ENCODE measurements at places on chromosomes 6 and 20. TPM values are rescaled to one million over a fixed set of nuclear protein-coding genes. Genes with fewer than 3 reads are reported as not detected.
A peak's percentile ranks its signal among the peaks of the same experiment; 100 is the strongest.

The MROH8 gene
- 0.40 TPM for total RNA-seq

The DEFB119 gene
- not detected for total RNA-seq

The SLC35D3 gene
- total RNA-seq, result not detected

The ERVFRD-1 gene
- total RNA-seq, result not detected

The UCKL1 gene
- total RNA-seq, result 25.0 TPM

The SCRT2 gene
- not detected for total RNA-seq

The PRND gene
- total RNA-seq, result not detected

The KCNS1 gene
- total RNA-seq, result not detected

The THEMIS gene
- 0.79 TPM for total RNA-seq

The MYMX gene
- total RNA-seq, result not detected

The SDC4 gene
- total RNA-seq, result 174 TPM

The ULBP3 gene
- 2.4 TPM for total RNA-seq

The C6orf15 gene
- 1.6 TPM for total RNA-seq

The SLC26A8 gene
- total RNA-seq, result not detected

- no peak for DNase-seq
- H3K4me1 ChIP-seq, result peaks cover 10% of the 10 kb centered on the region
- no peak overlapping the region for H3K27ac ChIP-seq
- no peaks in the 10 kb centered on the region for H3K36me3 ChIP-seq
- no peaks in the 10 kb centered on the region for H3K27me3 ChIP-seq
Observed at GRCh38 chr20:58470336-58471192, 44.6 kb downstream of the APCDD1L start.

- no peaks in the 10 kb centered on the region for H3K27me3 ChIP-seq
- no peaks in the 10 kb centered on the region for H3K36me3 ChIP-seq
- no peak overlapping the region for H3K4me3 ChIP-seq
Observed at GRCh38 chr20:41261790-41262717, 55.5 kb downstream of the ZHX3 start.

DNA sequence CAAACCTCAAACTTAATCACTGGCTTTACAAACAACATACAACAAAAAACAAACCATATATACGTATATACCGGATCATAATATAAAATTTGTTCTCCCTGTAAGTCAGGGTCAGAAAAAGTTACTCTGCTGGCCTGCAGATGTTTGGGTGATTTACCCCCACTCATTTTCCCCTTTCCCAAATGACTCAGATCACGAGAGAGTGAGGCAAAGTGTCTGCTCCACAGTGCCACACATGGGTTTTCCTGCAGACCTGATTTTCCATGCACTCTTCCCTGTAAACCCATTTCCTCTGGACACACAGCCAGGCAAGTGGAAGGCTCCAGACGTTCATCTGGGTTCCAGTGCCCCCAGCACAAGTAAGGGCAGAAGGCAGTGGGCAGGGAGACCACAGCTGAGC is 23.5 kb downstream of the GFOD1 start:
- no peaks in the 10 kb centered on the region for H3K27me3 ChIP-seq
- H3K27ac ChIP-seq, result no peak overlapping the region
- peaks cover 7% of the 10 kb centered on the region for H3K4me1 ChIP-seq
- H3K4me3 ChIP-seq, result no peak overlapping the region

GRCh38 chr6:116663308-116663707 is 5.3 kb downstream of the ZUP1 start:
- DNase-seq, result no peak
- peaks cover 6% of the 10 kb centered on the region for H3K4me1 ChIP-seq
- H3K27me3 ChIP-seq, result no peaks in the 10 kb centered on the region
- no peaks in the 10 kb centered on the region for H3K36me3 ChIP-seq
- H3K4me3 ChIP-seq, result no peak overlapping the region
- no peak overlapping the region for H3K27ac ChIP-seq

- no peaks in the 10 kb centered on the region for H3K4me1 ChIP-seq
- no peak overlapping the region for H3K27ac ChIP-seq
- DNase-seq, result no peak
- H3K27me3 ChIP-seq, result no peaks in the 10 kb centered on the region
Observed at GRCh38 chr6:130788954-130789353, 38.3 kb upstream of the SMLR1 start.

DNA sequence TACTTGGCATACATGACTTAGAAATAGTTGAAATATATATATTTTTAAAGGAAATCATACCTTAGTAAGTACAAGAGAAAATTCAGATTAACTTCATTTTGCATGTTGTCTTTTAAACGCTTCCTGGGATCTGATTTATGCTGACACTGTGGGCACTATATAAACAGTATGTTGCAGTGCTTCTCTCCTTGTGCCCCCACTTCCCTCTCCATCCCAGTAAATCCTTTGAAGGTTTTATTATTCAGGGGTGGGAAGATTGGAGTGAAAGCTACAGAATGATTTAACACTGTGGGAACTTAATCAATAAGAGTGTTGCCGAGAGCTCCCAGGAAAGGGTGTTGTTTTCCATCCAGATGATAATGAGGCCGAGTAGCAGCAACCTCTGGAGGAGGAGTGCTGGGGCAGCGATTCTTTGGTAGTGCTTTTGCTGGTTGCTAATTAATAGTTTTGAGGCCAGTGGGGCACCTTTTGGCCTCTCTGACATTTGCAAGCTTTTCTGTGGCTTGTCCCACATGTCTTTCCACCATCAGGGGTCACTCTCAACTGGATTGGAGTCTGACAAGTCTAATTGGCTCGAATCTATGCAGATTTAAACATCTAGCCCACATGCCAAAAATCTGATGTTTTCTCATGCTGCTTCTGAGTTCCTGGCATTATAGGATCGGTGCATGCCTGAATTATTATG is 183.0 kb upstream of the MMS22L start:
- H3K27me3 ChIP-seq, result no peaks in the 10 kb centered on the region
- H3K4me3 ChIP-seq, result no peak overlapping the region
- H3K27ac ChIP-seq, result no peak overlapping the region
- no peak for DNase-seq
- no peaks in the 10 kb centered on the region for H3K4me1 ChIP-seq

DNA sequence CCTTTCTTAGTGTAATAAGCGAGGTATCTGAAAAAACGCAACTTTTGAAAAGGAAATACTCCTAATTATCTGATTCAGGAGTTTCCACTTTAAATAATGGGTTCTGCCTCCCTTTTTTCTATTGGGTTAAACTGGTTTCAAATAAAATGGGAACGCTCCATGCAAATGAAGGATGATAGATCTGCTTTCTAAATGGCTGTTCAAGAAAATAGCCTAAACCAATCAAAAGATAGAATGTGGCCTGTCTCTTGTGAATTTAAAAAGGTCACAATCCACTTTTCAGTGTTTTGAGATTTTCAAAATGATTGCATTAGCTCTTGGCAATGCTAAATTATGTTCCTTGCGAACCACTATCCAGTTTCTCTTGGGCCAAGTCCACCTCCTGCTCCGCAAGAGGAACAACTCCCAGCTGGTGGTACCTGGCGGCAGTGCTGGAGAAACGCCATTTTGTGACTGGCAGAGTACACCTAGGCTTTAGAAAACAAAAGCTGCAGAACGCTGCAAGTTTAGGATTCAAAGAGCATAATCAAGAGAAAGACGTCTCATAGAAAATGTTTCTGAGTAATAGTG is 56.7 kb downstream of the TRIM38 start:
- no peaks in the 10 kb centered on the region for H3K27me3 ChIP-seq
- no peak for DNase-seq
- peak overlapping the region; percentile 64 for H3K4me3 ChIP-seq
- H3K27ac ChIP-seq, result peak overlapping the region; percentile 93

DNA sequence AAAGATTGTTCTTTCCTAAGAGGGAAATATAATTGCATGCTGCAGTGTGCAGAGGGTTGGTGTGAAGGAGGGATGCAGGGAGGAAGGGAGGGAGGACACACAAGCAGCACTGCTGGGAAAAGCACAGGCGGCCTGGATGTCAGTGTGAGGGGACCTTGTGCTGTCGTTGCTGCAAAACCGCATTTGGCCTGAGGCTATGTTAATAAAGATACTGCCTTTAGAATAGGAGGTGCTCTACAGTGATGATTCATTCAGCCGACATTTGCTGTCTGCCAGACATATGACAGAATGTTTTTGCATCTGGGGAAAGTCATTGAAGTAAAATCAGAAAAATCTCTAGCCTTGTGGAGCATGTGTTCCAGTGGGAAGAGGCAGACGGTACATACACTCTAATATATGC is 50.5 kb upstream of the TRIM26 start:
- H3K27ac ChIP-seq, result no peak overlapping the region
- peaks cover 2% of the 10 kb centered on the region for H3K4me1 ChIP-seq
- peaks cover 18% of the 10 kb centered on the region for H3K27me3 ChIP-seq
- no peak for DNase-seq

- H3K27me3 ChIP-seq, result no peaks in the 10 kb centered on the region
- H3K4me3 ChIP-seq, result no peak overlapping the region
- H3K36me3 ChIP-seq, result peaks cover 5% of the 10 kb centered on the region
- H3K4me1 ChIP-seq, result no peaks in the 10 kb centered on the region
Observed at GRCh38 chr6:80223743-80224212, 117.3 kb downstream of the BCKDHB start.

GRCh38 chr20:23823621-23824324 is 2.8 kb downstream of the CST2 start:
- DNase-seq, result no peak
- H3K4me3 ChIP-seq, result no peak overlapping the region
- H3K27ac ChIP-seq, result no peak overlapping the region
- no peaks in the 10 kb centered on the region for H3K4me1 ChIP-seq
- no peaks in the 10 kb centered on the region for H3K27me3 ChIP-seq

DNA sequence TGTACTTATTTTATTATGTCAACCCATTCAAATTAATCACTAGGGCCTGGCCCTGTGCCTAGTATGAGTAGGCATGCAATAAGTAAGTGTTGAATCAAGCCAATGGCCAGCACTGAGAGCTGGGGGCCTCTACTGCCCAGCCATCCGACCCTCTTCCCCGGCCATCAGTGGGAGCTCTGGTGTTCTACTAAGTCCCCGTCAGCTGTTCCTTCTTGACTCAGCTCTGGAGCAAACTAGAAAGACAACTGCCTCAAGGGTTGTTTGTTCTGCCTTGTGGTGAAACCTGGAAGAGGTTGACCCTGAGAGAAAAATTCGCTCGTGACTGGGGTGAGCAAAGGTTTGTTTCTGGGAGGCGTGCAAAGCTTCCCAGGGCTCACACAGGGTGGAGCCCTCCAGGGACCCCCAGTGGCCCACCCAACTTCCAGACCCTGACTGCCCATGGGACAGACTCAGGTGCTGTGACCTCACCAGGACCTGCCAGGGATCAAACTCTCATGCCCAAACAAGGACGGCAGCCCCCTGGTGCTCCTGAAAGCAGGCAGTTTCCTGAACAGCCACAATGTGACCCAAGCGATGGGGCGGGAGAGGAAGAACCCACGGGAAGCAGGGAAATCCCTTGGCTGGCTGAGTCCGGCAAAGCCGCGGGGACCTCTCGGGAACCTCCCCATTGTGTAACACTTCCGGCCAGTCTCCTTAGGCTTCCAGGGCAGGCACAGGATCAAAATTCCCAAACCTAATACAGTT is 50.4 kb downstream of the BANF2 start:
- peak overlapping the region; percentile 35 for H3K27ac ChIP-seq
- no peak overlapping the region for H3K4me3 ChIP-seq
- H3K27me3 ChIP-seq, result no peaks in the 10 kb centered on the region
- no peaks in the 10 kb centered on the region for H3K36me3 ChIP-seq
- DNase-seq, result no peak
- H3K4me1 ChIP-seq, result no peaks in the 10 kb centered on the region

GRCh38 chr6:118780668-118781067 is 113.3 kb upstream of the ASF1A start:
- H3K4me1 ChIP-seq, result peaks cover 30% of the 10 kb centered on the region
- DNase-seq, result no peak
- no peak overlapping the region for H3K27ac ChIP-seq
- H3K27me3 ChIP-seq, result no peaks in the 10 kb centered on the region
- H3K36me3 ChIP-seq, result no peaks in the 10 kb centered on the region

- peak overlapping the region; percentile 44 for H3K4me3 ChIP-seq
- no peaks in the 10 kb centered on the region for H3K36me3 ChIP-seq
- no peak overlapping the region for H3K27ac ChIP-seq
Observed at GRCh38 chr6:117270055-117270842, 4.9 kb downstream of the VGLL2 start.

GRCh38 chr6:136188486-136188885 is 61.6 kb downstream of the MTFR2 start:
- H3K4me1 ChIP-seq, result no peaks in the 10 kb centered on the region
- H3K27ac ChIP-seq, result no peak overlapping the region
- H3K27me3 ChIP-seq, result no peaks in the 10 kb centered on the region
- no peaks in the 10 kb centered on the region for H3K36me3 ChIP-seq
- no peak overlapping the region for H3K4me3 ChIP-seq

DNA sequence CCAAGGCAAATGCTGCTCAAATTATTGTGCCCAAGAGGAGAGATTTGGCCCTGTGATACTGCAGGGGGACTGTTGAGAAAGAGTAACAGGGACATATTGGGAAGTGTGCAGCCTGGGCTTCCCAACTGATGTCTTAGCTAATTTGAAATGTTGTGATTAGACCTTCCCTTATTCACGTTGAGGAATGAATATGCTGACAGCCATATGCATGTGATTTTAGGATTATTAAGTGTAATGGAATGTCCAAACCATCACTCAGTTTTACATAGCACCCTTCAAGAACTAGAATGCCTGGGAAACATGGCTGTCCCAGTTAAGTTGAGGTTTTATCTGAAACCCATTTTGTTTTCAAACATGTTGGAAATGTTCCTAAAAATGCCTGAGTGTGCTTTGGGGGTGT is 81.4 kb downstream of the CARMIL1 start:
- H3K36me3 ChIP-seq, result no peaks in the 10 kb centered on the region
- no peaks in the 10 kb centered on the region for H3K4me1 ChIP-seq
- no peak for DNase-seq

DNA sequence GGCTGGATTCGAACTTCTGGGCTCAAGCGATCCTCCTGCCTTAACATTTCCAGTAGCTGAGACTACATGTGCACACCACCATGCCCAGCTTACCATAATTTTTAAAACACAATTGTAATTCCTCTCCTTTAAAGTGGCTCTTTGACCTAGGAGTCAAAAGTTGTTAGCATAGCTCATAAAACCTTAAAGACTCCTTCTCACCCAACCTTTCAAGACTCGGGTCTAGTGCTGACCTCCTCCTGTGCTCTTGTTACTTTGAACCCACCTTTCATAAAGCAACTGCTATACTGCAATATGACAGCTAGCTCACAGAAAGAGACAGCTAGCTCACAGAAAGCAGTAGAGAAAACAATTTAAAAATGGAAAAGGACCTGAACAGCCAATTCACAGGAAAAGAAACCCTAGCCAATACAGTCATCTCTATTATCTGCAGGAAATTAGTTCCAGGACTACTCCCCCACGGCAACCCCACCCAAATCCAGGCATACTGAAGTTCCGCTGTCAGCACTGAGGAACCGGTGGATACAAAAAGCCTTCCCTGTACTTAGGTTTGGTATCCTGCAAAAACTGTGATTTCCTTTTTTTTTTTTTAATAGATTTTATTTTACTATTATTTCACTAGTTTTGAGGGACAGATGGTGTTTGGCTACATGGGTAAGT is 20.3 kb downstream of the SSR1 start:
- H3K27me3 ChIP-seq, result no peaks in the 10 kb centered on the region
- H3K27ac ChIP-seq, result peak overlapping the region; percentile 1
- no peak overlapping the region for H3K4me3 ChIP-seq

DNA sequence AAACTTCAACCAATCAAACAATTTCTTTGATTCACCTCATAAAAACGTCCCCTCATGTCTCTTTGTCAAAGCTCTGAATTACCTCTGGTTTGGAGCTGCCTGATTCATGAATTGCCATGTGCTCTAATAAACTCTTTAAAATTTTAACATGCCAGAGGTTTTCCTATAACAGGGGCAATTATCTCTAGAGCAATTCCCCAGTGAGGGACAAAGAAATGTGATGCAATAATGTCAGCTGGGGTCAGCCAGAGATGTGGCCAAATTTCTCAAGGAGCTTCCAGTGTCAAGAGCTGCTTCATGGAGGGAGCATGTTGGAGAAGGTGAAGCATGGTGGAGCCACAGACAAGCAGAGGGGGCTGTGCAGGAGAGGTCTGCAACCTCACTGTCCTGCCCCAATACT is 38.7 kb upstream of the RFPL4B start:
- no peak for DNase-seq
- no peak overlapping the region for H3K27ac ChIP-seq
- no peaks in the 10 kb centered on the region for H3K4me1 ChIP-seq
- no peak overlapping the region for H3K4me3 ChIP-seq
- no peaks in the 10 kb centered on the region for H3K27me3 ChIP-seq

Measured in esophagus squamous epithelium (tissue), 5 donors.